Left lung (tissue), 14 donors: ENCODE measurements at places on chromosomes 7 and 10. TPM values are rescaled to one million over a fixed set of nuclear protein-coding genes. Genes with fewer than 3 reads are reported as not detected.

GRCh38 chr7:46015107-46015868 lies 94.2 kb upstream of the IGFBP3 start:
- no peaks in the 10 kb centered on the region for H3K4me1 ChIP-seq
- no peak overlapping the region for H3K4me3 ChIP-seq
- peak; percentile 71 for DNase-seq
- H3K27ac ChIP-seq, result no peak overlapping the region

- no peak overlapping the region for H3K27ac ChIP-seq
- H3K4me1 ChIP-seq, result peaks cover 14% of the 10 kb centered on the region
- no peaks in the 10 kb centered on the region for H3K27me3 ChIP-seq
- H3K36me3 ChIP-seq, result peaks cover 59% of the 10 kb centered on the region
- no peak overlapping the region for H3K4me3 ChIP-seq
These were observed 13.5 kb downstream of the AQP1 start for GRCh38 chr7:30925117-30925516.

DNA sequence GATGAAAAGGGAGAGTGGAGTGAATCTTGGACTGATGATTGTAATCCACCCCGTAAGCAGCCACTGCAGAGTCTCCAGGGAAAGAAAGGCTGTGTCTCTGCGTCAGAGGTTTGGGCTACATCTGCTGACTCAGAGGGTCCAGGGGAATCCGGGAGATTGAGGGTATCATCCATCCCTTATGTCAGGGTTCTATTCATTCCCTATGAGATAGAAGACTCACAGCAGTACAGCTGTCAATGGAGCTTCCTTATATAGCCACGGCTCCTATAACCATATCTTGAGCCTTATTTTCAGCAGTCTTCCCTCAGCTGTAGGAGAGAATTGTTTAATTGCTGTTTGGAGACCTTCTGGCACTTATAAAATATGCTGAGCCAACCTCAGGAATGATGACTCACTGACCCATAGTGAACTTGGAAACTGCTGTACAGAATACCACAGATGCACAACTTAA lies 558.2 kb upstream of the PFKP start:
- H3K4me1 ChIP-seq, result no peaks in the 10 kb centered on the region
- H3K27me3 ChIP-seq, result no peaks in the 10 kb centered on the region
- no peak overlapping the region for H3K27ac ChIP-seq
- H3K36me3 ChIP-seq, result no peaks in the 10 kb centered on the region
- H3K4me3 ChIP-seq, result no peak overlapping the region
- DNase-seq, result no peak

DNA sequence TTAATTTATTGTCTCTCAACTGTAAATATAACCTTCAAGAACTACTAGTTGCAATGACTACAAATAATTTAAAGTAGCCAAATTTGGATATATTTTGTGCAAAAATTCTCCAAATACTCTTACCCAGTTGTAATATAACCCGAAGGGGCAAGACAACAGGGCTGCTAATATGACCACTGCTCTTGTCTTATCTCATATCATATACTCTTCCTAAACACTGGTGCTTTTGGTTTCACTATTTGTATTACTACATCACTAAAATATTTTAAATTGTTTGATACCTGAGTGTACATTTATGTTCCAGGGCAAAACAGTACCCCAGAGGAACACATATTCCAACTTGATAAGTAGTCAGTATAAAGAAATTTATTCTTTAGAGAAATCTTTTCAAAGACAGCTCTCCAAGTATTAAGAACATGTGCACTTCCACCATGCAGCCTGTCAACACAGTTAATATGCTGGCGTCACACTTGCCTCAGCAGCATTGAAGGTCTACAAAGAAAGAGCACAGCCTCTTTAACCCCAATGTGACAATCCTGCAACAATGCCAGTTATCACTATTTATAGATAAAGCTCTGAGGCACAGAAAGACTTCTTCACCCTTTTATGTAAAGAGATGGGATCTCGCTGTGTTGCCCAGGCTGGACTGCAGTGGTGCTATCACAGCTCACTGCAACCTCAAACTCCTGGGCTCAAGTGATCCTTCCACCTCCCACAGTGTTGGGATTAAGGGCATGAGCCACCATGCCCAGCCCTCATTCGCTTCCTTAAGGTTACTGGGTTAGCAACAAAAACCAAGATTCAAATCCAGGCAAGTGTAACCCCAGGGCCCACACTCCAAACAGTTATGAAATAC lies 37.8 kb downstream of the RHEB start:
- H3K27ac ChIP-seq, result no peak overlapping the region
- H3K27me3 ChIP-seq, result no peaks in the 10 kb centered on the region
- peaks cover 11% of the 10 kb centered on the region for H3K4me1 ChIP-seq
- no peak for DNase-seq

The VGF gene
- total RNA-seq, result not detected
